Effector memory CD8-positive, alpha-beta T cell (primary cell): ENCODE measurements at places on chromosomes 5 and 9.

DNA sequence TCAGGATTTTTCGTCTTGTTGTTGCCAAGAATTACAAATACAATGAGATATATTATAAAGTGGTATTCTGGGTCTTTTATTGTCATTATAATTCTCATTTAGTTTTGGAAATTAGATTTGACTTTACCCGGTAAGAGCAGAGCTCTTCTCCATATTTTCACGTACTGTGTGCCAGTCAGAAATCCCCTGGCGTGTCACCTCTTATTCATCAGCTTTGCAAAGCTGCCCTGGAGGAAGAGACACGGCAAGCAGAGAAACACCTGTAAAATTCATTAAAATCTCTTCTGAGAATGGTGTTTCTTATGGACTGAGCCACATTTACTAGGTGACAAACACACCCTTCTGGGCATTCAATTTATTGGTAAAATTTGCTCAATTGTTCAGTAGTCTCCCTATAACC, 440.4 kb downstream of the HINT1 start:
- DNase-seq: no peak

DNA sequence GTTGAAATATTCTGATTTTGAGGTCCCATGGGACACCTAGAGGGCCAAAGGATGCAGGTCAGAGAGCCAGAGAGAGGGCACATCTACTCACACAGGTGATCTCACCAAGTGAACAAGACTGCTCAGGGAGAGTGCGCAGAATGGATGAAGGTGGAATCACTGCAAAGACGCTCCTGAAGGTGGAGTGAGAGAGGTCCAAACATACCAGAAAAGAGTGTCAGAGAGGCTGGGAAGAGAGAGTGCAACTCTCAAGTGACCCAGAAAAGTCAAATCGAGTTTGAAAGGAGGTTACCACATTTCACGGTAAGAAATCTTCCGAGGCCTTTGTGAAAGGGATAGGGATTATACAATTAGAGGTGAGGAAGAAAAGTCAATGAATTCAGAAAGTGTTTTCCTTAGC, 173.4 kb downstream of the EPB41L4A start:
- no peak for DNase-seq

- DNase-seq: no peak
These were observed 59.2 kb downstream of the ICE1 start for GRCh38 chr5:5481633-5482032.

DNA sequence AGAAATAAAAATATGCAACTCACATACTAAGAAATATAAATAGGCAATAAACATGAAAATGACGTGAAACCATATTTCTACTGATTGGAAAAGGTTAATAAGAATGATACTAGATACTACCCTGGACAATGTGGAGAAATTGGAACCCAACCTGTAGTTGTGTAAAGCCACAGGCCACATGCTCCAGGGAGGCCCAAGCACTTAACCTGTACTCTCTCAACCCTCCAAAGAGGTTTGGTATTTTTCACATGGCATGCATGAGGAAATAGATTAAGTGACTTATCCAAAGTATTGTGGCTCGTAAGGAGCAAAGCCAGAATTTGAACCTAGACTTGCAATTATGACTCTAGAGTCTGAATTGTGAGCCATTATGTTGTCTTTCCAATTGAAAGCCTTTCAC, 13.4 kb downstream of the LIFR start:
- no peak for DNase-seq

GRCh38 chr5:154542581-154542980, 64.6 kb upstream of the HAND1 start:
- no peak for DNase-seq

DNA sequence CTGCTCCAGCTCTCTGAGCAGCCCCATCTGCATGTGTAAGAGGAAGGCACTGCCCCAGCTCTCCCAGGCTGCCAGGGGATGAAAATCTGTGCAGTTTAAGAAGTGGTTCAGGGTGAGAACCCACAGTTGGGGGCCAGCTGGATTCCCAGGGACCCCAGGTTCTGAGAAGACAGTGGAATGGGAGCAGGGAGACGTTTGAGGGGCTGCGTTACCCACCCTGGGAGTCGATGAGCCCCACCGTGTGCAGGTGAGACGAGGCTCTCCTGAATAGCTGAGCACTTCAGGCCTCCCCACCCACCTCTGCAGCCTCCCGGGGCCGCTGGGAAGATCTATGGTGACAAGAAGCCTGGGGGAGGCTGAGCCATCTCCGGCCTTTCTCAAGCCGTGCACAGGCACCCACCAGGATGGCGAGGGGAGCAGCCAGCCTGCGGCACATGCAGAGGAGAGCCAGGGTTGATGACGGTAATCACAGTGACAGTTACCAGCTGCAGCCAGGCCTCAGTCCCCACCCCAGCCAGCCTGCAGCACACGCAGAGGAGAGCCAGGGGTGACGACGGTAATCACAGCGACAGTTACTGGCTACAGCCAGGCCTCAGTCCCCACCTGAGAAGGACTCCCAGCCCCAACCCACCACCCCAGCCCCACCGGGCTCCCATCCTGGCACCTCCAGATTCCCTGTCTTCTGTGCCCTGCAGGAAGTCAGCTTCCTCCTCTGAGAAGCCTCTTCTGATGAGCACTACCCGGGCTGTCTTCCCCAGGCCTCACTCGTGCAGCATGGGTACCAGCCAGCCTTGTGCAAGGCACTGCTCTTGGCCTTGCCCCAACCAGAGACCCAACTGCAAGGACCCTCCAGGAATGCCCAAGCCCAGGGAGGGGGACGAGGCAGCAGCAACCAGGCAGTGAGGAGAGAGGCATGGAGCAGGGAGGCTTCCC, 150.8 kb upstream of the PPP1R26 start:
- no peak for DNase-seq

GRCh38 chr5:135032999-135033861, 798 bp downstream of the PITX1 start:
- no peak for DNase-seq

- no peak for DNase-seq
These were observed 21.9 kb downstream of the DEPDC1B start for GRCh38 chr5:60677850-60678664.

- DNase-seq: no peak
These were observed 56.8 kb downstream of the FAM81B start for GRCh38 chr5:95447961-95448360.

DNA sequence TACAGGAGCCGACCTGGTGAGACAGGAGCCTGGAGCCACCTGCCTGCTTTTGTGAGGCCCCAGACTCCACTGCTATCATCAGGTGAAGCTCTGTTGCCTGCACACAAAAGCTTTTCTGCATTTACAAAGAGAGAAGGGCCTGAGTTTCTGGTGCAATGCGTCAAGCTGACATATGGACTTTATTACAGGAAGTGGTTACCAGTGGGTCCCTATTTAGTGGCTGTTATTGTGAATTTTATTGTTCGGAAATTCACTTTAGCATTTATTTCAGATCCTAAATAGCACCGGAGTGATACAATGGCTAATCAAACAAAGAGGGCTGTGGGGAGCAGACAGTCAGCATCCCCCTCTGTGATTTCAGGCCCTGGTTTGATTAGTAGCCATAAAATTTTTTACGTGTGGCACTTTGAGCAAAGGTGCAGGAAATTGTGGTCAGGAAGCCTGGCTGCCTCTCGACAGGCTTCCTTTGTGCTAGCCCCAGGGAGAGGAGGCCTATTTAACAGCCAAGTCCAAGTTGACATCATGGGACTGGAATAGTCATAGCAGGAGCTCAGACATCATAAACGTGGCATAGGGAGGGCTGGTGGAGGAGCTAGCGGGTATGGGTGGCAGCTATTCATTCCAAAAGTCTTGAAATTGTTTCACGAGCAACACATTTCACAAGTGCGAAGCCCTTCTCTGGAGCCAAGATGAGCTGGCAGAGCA, 8.4 kb downstream of the TGFBI start:
- DNase-seq: peak; percentile 41

GRCh38 chr9:74783408-74783807, 104.3 kb downstream of the TRPM6 start:
- DNase-seq: no peak

GRCh38 chr5:43192558-43193180, 644 bp downstream of the NIM1K start:
- DNase-seq: no peak

- no peak for DNase-seq
These were observed 73.1 kb downstream of the TMEM232 start for GRCh38 chr5:110653231-110653970.

GRCh38 chr9:22307013-22307711, 139.5 kb upstream of the DMRTA1 start:
- DNase-seq: no peak

DNA sequence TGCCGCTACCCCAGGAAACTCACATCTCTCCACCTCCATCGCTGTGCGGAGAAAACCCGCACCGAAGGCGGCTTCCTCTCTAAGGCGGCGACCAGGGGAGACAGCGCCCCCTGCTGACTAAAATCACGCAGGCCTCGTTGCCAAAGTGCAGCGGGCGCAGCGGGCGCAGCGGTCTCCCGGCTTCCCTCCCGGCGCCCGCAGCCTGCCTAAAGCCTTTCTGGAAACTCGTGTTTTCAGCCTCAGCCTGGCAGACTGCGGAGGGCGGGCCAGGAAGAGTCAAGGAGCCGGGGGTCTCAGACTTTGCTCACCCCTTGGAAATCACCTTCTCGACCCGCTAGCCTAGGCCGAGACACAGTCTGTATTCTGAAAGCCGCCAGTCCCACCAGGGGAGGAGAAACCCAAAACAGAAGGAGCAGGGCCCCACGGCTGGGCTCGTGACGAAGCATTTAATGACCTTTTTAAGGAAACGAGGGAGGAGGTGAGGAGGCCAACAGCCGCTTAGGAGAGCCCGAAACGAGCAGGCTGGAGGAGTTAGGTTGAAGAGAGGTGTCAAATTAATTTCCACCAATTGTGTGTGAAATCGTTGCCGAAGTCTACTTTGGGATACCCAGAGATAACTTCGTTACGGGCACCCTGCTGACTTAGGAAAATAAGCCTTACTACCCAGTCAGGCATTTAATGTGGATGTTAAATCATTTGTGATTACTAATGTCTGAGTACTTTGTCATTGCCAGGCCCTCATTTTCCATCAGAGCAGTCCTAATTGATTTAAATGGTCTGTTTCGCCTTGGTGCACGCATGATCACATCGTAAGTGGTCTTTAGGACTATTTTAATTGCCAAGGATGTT, 7.3 kb upstream of the FOXB2 start:
- peak; percentile 41 for DNase-seq

DNA sequence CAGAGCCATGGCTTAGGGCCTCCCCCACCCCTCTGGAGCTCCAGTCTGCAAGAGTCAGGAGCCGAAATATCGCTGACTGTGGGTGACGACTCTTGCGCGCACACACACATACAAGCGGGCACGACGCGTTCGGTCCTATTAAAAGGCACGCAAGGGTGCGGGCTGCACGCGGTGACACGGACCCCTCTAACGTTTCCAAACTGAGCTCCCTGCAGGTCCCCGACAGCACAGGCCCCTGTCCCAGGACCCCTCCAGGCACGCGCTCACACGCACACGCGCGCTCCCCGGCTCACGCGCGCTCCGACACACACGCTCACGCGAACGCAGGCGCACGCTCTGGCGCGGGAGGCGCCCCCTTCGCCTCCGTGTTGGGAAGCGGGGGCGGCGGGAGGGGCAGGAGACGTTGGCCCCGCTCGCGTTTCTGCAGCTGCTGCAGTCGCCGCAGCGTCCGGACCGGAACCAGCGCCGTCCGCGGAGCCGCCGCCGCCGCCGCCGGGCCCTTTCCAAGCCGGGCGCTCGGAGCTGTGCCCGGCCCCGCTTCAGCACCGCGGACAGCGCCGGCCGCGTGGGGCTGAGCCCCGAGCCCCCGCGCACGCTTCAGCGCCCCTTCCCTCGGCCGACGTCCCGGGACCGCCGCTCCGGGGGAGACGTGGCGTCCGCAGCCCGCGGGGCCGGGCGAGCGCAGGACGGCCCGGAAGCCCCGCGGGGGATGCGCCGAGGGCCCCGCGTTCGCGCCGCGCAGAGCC, at the start of gene GRIN1:
Gene GRIN1, plus strand, starts transcription at position 433 of the 746 bp plus-strand sequence. CDS start 333 bp downstream, outside the sequence.
- no peak for DNase-seq

DNA sequence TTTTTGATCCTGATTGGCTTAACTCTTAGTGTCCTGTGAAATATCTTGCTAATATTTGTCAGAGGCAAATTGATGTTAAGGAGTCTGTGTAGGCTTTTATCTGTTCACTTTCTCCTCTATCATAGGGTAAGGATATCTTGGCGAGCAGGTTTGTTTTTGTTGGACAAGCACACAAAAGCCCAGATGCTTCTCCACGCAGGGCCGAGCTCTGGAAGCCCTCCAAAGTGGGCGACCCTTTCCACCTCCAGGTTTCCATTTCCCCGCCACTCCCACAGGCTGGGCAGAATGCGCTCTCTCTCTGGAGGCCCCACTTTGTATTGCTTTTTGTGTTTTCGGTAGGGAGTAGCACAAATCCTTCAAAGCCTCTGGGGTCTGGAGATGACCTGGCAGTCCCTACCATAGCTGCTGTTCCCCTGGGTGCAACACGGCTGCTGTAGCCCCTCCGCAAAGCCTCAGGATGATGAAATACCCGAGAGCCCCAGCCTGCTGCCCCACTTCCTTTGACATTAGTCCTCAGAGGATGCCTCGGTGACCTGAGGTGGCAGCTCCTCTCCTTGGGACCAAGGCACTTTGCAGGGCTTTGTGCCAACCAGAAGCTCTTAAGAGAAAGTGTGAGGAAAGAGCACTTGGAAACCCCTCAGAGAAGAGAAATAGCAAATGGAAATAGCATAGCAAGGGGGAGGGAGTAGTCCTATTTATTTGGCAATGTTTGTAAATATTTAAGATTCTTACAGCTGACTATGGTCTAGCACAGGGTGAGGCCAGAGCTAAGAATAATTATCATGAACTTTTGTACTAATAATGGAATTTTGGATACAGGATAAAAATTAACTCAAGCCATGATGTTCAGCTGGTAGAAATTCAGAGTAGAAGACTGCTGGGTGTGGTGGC, 122.8 kb downstream of the ARHGEF28 start:
- DNase-seq: no peak
